ENCODE measurements at places on chromosomes 6 and 20. TPM values are rescaled to one million over a fixed set of nuclear protein-coding genes. Genes with fewer than 3 reads are reported as not detected.

The CCN5 gene
- total RNA-seq: not detected

The B3GALT4 gene
- 32.0 TPM for total RNA-seq

The PM20D2 gene
- 20.6 TPM for total RNA-seq

The TOP1 gene
- 72.6 TPM for total RNA-seq

The PGC gene
- total RNA-seq: not detected

The PPP1R14C gene
- not detected for total RNA-seq

The SNAP25 gene
- total RNA-seq: not detected

The MAD2L1BP gene
- total RNA-seq: 39.7 TPM

The IBTK gene
- 25.3 TPM for total RNA-seq

The ATXN1 gene
- total RNA-seq: 63.6 TPM

The CRISP2 gene
- not detected for total RNA-seq

The CNR1 gene
- total RNA-seq: not detected

Measured in activated naive CD8-positive, alpha-beta T cell treated with anti-CD3 and anti-CD28 coated beads, Interleukin-2, amount 10 ng/mL, durations not matched to agents 7 days and 5 days (primary cell).